Heart right ventricle (tissue), 16 donors: ENCODE measurements at places on chromosomes 16 and 17. TPM values are rescaled to one million over a fixed set of nuclear protein-coding genes. Genes with fewer than 3 reads are reported as not detected.

DNA sequence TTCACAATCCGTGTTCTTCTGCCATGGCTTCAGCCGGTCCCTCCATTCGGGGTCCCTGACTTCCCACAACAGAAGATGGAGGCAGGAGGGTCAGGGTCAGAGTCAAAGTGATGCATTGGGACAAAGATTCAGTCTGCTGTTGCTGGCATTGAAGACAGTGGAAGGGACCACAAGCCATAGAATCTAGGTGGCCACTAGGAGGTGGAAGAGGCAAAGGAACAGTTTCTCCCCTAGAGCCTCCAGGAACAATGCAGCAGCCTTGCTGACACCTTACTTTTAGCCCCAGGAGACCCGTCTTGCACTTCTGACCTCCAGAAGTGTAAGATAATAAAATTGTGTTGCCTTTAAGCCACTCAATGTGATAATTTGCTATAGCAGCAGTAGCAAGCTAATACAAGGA, 55.9 kb downstream of the MFSD11 start:
- no peak for DNase-seq

DNA sequence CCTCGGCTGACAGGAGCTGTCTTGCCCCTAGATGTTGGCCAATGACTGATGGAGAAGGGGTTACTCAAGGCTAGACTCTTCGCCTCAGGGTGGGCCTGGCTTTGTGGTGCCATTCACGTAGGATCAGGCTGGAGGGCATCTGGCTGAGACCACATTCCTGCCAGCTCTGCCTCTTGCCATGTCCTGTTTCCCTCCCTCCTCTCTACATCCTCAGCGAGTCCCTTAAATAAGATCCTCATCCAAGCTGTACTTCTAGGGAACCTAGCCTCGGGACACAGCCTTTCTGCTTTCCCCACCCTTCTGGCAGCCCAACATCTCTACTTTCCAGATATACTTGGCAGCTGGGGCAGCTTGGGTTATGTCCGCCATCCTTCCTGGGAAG, 27.9 kb upstream of the EFCAB13 start:
- no peak for DNase-seq

GRCh38 chr17:36687736-36688135, 86.4 kb downstream of the MRM1 start:
- no peak for DNase-seq

- DNase-seq: no peak
These were observed 173.0 kb downstream of the CCDC182 start for GRCh38 chr17:57572062-57572461.

Gene SLFN13
- polyA plus RNA-seq: 1.5 TPM

Gene IRX5
- 13.7 TPM for polyA plus RNA-seq
